ENCODE measurements at places on chromosomes 1 and 21.

GRCh38 chr1:3067301-3067670 is 1.7 kb upstream of the PRDM16 start:
- DNase-seq, result no peak

DNA sequence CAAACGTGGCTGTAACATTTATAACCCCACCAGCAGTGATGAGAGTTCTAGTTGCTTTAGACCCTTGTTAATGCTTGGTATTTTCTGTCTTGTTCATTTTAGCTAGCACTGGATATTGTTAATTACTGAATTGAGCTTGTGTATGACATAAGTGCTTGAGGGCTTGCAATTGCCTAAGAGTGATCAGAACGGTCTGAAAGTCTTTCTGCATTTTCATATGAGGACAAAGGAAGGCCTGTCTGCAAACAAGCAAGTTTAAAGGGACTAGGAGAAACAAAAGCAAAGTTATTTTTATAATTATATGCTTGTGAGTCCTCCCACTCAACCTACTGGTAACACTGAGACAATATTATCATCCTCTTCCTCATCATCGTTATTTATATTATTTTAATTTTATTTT is 305.5 kb upstream of the DUSP10 start:
- DNase-seq, result no peak

DNA sequence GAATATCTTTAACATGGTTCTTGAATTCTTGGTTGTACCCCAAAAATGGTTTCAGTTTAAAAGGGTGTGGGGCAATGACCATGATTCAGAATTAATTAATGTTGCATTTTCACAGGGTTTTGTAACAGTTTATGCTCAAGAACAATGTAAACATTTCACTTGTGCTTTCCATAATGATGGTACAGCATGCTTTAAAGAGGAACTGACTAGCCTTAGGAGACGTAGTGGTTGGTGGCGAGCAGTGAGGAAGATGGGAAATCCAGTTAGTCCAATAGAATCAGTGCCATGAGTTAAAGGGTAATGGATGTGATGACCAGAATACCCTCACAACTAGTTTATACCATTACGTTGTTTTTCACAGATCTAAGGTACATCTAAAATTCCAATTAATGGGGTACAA is 138.0 kb downstream of the HS2ST1 start:
- no peak for DNase-seq

DNA sequence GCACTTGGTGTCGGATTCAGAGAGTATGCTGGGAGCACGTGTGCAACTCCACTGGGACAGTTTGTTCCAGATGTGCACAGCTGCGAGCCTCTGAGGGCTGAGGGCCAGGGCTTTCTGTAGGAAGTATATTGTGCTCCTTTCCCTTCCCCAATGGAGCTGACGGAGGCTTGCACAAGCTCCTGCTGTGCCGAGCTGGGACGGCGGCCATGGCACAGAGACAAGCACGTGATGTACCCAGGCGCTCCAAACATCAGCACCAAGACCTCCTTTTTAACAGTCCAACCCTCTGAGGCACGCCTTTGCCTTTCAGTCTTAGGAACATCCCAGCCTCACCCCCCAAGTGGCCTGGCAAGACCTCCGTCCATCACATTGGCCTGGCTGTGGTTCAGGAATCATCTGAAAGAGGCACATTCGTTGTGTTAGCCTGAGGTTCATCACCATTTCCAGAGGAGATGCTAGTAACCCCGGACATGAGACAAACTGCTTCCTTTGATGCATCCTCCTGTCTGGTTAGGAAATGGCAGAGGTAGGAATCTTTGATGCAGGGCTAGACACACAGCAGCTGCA is 339.2 kb upstream of the KAZN start:
- DNase-seq, result no peak

DNA sequence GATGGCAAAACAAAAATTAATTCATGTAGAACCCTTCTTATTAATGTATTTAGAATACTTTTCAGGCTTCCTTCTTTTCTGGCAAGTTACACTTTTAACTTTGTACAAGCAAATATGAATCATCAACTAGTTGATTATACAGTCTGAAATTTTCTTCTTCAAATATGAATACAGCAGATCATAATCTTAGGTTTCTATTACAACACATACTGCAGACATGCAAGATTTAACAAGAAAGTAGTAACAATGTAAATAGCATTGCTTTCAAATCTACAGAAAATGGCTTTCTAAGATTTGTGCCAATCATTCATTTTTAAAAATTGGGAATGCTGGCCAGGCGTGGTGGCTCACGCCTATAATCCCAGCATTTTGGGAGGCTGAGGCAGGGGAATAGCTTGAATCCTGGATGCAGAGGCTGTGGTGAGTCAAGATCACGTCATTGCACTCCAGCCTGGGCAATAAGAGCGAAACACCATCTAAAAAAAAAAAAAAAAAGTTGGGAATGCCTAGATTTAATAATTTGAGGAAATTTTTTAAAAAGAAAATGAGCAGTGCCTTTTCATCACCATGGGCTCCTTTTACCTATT is 68.4 kb upstream of the DPYD start:
- DNase-seq, result no peak

DNA sequence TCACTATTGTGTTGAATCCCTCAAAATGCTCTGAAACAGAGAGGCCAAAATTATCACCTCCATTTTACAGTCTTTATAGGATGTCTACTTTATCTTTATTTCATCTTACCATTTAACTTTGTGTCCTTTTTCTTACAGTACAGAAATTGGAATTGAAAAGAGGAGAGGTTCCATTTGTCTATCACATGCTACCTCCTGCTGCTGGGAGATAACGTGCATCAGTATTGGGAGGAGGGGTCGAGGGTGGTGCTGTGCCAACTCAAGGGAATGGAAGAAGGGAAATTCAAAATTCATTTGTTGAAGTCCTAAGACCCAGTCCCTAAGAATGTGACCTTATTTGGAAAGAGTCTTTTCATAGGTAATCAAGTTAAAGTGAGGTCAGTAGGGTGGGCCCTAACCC is 85.3 kb downstream of the HHIPL2 start:
- no peak for DNase-seq

DNA sequence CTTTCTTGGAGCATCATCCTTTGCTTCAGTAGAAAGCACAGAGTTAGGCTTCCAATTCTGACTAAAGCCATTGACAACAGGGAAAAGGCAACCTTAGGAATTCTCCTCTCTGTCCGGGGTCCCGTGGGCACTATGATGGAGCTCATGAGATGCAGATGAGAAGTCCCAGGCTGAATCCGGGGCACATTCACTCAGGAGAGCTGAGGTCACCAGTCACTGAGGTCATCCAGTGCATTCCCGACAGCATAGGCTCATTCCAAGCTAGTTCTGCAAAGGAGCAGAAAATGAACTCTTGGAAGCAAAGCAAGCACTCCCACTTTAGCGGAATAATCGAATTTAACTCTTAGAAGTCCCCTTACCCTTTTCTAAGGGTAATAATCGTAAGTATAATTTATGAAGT is 6.8 kb downstream of the CR1 start:
- no peak for DNase-seq

GRCh38 chr1:51345300-51345687 is 14.9 kb upstream of the TTC39A start:
- DNase-seq, result no peak

- DNase-seq, result no peak
Measured at GRCh38 chr1:10785728-10786638, 10.5 kb downstream of the CASZ1 start.

GRCh38 chr21:42239973-42240372 is 21.0 kb downstream of the ABCG1 start:
- no peak for DNase-seq

DNA sequence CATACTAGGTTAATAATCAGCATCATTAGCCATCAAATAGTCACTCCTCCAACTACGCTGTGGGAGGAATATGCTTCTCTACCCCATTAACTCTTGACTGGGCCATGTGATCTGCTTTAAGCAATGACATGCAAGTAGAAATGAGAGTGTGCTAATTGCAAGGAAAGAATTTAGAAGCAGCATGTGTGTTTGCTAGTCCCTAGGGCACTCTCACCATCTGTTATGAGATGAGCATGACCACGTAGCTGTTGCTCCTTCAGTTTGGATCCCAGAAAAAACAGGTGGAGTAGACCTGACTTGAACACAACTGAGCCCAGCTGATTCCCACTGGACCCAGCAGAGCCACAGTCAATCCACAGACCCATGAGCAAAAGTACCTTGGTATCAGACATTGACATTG is 19.7 kb upstream of the RGS7 start:
- DNase-seq, result no peak

DNA sequence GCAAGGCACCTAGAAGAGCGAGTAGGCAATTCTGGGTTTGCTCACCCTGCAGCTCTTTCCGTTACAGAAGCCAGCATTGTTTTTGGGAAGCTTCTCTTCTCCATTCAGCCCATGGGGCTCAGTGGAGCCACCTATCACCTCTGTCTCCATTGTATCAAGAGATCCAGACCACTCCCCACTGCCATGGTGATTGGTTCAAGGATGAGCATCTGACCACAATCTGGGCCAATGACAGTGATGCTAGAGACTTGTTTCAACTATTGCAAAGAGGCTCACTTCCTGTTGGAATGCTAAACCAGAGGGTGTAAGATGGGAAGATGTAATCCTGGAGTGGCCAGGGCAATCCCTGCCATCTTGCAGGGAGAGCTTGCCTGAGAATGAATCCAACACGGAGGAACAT is 6.6 kb downstream of the SPATA21 start:
- no peak for DNase-seq

DNA sequence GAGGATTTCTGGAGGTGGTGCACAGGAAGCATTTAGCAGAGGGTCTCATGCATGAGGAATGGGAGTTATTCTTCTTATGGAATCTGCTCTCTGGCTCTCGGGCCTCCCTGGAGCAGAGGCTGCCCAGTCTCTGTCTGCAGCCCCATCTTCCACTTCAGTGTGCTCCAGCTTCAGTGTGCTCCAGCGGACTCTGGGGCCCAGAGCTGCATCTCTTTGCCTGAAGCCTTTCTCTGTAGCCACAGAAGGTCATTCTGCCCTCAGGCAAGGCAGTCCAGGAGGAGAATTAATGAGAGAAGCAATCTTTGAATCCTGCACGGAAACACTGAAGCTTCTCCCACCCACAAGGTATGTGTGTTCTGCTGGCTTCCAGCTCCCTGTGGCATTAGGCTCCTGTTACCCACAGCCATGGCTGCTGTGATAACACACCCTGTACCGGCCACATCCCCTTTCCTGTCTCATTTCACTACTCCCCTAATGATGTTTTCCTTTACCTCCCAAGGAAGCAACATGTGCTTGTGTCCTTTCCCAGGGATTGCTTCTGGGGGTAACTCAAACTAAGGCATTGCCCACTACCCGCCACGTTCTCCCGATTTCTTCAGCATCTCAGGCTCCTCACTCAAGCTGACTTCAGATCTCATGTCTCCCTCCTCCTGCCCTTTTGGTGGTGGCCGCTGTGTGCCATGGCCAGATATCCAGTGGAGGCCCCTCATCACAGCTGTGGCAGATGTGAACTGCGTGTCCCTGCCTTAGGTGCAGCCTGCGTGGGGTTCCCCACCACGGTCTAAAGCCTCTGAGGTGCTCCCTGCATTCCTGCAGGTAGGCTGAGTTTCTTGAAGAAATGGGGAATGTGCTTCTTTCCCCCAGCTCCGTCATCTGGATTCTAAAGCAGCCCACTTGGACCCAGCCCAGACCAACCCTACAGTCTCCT is 181.2 kb upstream of the GALNT2 start:
- no peak for DNase-seq

DNA sequence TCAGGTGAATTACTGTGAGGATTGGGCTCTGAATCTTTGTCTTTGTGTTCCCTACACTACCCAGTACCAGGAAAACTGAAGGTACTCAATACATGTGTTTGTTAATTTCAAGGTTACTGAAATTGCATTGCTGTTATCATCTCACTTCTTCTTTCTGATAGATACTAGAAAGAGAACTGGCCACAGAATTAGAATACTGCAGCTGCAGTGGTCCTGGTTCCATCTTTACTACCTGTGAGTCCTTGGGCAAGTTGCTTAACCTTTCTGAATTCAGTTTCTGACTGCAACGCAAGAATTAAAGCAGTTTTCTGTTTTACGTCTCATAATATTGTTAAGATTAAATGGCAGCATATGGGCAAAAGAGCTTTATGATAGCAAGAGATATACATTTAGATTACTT is 263.5 kb downstream of the LMO4 start:
- no peak for DNase-seq

- DNase-seq, result no peak
Measured at GRCh38 chr1:75124510-75124909, 9.7 kb upstream of the LHX8 start.

DNA sequence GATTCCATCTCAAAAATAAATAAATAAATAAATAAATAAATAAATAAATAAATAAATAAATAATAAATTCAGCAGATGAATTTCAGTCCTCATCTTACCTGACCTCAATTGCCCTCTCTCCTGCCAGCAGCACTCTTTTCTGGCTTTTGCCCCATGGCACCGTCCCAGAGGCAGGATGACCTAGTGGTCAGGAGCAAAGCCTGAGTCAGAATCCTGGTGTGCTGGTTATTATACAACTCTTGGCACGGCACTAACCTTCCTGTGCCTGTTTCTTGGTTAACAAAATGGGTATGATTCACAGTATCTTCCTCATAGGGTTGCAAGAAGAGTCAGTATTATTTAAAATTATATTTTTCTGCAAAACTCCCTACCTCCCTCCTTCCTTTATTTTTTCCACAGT is 43.0 kb downstream of the NKAIN1 start:
- DNase-seq, result no peak

DNA sequence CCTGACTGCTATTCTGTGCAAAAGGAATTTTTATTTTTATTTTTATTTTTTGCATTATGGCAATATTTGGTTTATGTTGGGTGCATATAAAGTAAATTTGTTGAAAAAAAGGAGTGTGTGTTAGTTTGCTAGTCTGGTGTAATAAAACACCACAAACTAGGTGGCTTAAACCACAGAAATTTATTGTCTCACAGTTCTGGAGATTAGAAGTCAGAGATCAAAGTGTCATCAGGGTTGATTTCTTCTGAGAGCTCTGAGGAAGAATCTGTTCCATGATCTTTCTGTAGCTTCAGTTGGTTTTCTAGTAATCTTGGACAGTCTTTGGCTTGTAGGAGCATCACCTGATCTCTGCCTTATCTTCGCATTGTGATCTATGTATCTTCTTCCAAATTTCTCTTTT is 6.5 kb downstream of the SLC30A7 start:
- no peak for DNase-seq

DNA sequence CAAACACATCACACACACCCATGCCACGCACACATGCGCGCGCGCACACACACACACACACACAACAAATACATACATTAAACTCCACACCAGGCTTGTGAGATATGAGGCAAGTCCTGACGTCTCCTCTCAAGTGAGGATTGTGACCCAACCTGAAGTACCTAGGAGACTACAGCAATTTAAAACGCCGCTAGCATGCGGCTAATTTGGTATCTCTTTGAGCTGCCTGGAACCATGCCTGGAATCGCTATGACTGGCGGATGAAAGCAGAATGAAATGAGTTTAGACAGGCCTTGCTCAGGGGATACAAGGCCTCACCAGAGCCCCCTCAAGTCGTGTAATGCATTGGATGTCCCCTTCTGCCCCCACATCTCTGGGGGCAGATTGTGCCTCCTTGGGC is 1.6 kb upstream of the RAB7B start:
- no peak for DNase-seq

- no peak for DNase-seq
Measured at GRCh38 chr1:58508629-58509028, 37.9 kb downstream of the OMA1 start.
